ENCODE measurements at places on chromosomes 11 and 22.

GRCh38 chr11:45844822-45845578 lies 2.3 kb upstream of the CRY2 start:
- no peak for DNase-seq

GRCh38 chr11:1735271-1735670 lies 15.1 kb downstream of the IFITM10 start:
- no peak for DNase-seq

DNA sequence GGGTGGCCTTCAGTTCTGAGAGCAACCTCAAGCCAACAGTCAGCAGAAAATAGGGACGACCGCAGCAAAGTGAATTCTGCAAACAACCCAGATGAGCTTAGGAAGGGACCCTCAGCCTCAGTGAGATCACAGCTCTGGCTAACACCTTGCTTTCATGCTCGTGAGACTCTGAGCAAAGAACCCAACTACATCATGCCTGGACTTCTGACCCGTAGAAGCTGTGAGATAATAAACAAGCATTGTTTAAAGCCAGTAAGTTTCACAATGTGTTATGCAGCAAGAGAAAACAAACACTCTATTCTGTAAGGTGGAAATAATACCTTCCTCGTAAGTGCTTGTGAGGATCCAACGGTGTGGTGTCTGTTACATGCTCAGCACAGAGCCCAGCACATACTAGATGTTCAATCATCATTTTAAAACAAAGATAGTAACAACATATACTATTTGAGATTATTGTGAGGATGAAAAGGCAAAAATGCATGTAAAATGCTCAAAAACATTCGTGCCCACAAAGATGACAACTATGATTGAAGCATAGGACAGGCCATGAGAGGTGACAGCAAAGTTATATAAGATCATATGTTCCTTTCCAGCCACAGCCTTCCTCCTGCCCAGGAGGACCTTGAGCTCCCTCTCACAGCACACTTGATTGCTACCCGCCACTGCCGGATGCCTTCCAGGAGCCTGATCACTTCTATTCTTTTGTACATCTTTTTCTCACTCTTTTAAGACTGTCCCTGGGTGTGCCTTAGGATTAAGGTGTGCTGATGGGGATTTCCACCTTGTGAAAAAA lies 433.3 kb downstream of the BUD13 start:
- no peak for DNase-seq

- DNase-seq = no peak
Observed at GRCh38 chr11:80596291-80596810, 1155.5 kb upstream of the TENM4 start.

DNA sequence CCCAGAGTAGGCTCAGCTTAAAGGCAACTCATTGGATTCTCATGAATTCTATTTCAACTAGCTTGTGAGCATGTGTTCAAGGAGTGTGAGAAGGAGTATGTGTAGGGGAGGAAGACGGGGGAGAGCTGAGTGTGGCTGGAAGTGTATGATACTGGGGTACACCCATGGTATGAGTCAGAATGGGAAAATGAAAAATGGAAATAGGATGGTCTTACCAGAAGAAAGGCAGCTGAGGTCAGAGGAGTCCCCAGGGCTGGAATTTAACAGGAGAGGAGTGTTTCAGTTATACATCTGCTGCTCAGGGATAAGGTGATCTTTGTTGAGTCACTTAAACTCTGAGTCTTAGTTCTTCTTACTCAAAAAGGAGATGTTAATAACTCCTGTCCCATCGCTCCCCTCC lies 6.7 kb upstream of the ADAMTS15 start:
- no peak for DNase-seq

- DNase-seq = no peak
Observed at GRCh38 chr22:17896586-17896985, 122.3 kb upstream of the BID start.

- DNase-seq = no peak
Observed at GRCh38 chr11:86571273-86571948, 101.0 kb downstream of the ME3 start.

GRCh38 chr22:28983190-28983589 lies 78.4 kb downstream of the C22orf31 start:
- DNase-seq = no peak

DNA sequence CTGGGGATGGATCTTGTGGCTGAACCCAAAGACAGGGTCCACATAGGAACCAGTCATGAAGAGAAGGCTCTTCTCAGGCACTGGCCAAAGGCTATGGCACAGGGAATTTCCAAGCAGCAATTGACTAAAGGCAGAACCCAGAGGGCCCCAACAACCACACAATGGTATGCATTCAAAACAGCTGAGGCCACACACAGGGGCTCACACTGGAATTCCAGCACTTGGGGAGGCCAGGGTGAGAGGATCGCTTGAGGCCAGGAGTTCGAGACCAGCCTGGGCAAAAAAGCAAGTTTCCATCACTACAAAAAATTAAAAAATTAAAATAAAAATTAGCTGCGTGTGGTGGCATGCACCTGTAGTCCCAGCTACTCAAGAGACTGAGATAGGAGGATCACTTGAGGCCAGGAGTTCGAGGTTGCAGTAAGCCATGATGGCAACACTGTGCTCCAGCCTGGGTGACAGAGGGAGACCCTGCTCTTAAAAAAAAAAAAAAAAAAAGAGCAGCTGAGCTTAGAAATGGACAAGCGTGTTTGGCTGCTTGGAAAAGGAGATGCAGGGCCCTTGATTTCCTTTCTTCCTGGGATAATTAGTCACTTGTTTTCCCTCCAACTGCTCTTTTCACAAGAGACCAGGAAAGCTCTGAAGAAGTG lies 44.6 kb downstream of the MYH9 start:
- DNase-seq = no peak

DNA sequence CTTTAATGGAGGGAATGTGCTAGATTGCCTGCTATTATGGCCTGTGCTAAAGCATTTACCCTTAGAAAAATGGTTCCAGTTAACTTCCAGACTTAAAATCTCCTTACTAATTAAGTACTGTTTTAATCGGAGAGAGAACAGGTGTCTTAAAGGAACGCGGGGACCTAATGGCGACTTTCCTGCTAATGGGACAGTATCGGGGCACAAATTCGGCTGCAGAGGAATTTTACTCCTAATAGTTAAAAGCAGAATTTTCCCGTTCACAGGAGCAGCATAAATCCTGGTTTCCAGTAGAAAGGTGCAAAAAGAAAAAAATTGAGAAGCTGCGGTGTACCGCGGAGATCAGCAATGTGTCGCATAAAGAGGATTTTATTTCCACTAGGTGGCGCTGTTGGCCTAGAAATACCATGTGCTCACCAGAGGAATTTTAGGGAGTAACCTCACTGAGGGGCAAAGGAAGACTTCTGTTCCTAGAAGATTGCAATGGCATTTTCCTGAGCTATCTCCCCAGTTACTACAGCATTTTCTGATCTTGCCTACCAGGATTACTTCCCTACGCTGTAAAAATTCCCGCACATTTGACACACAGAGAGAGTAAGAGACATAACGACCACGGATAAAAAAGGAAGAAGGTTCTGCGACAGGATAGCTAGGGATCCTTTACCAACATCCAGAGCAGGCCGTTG lies 44.5 kb downstream of the ZNF280B start:
- peak; percentile 66 for DNase-seq

- DNase-seq = no peak
Observed at GRCh38 chr11:65160643-65161042, 9.4 kb upstream of the SPDYC start.

DNA sequence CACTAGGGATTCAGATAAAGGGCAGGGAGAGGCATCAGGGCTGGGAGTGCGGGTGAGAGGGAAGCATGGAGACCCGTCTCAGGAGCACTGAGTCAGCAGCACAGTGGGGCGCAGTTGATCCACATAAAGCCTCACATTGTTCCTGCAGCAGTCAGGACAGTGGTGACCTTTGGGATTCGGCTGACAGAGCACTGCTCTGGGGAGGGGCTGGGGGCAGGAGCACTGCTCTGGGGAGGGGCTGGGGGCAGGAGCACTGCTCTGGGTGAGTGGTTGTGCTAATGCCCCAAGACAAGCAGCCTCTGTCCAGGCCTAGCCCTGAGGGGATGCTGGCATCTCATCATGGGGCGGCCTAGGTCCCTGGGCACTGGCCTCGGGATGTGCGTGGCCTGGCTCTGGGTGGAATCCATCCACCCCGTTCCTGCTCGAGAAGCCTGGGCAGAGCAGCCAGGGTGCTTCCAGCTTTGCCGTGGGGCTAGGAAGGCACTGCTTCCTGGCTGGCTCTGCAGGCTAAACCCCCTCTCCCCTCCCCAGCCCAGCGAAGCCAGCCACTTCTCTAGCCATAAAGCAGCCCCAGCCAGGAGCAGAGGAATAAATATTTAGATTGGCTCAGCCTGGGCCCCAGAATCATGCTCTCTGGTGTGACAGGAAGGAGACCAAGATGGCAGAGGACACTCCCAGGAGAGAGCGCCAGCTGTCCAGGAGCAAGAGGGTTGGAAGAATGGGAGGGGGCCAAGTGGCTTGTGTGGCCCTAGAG lies 7.3 kb downstream of the OAF start:
- no peak for DNase-seq

DNA sequence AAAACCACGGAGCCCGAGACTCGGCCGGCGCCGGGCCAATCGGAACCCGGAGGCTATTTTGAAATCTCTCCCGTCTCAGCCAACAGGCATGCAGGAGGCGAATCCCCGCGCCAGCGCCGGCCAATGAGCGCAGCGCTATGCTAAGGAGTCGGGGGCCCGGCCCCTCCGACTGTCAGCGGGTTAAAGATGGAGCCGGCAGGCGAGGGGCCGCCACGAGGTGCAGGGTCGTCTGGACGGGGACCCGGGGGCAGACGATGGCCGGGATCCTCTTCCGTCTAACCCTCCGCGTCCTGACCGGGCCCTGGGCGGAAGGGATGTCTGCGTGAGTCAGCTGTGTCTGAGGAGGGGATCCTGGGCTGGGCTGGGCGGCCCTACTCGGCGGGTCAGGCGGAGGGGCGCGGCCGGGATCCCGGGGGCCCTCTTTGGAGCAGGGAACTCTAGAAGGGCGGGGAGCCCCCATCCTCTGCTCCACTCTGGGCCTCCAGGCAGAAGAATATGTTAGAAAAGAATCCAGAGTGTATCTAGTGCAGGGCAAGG lies 10.0 kb downstream of the SDF2L1 start:
- peak; percentile 94 for DNase-seq

Data from germinal center (tissue), 1 donor.